ENCODE measurements at places on chromosomes 5 and 9.

- DNase-seq: no peak
Observed at GRCh38 chr9:90060256-90060655, 455.4 kb downstream of the GADD45G start.

DNA sequence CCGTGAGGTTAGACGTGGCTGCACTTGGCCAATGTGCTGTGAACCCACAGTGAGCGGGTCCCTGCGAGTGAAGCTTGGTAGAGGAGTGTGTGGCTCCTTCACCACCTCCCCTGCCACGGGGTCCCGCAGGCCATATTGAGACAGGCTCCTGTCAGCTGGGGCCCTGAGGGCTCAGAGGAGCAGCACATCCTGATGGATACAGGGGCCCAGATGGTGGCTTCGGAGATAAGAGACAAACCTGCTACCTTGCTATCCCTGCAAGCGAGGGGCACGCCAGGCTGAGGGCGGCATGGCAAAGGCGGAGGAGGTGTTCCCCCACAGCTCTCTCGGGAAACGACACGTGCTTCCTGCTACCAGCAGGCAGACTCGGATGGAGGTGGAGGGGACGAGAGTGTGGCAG, 33.1 kb downstream of the SLC6A3 start:
- DNase-seq: no peak

DNA sequence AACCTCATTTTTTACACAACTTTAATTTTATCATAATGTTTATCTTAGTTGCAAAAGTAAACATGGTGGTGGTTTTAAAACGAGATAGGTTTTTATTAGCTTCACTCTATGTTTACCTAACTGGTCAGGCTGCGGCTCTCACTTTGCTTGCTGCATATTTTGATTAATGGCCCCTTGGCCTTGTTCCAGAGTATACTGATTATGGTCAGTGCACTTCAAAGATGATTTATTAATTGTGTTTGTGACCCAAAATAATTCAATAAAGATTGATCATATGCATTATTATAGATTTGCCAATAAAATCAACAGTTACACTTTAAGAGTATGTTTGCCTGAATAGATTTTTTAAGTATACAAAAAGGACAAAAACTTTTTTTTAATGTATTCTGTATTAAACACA, 188.0 kb downstream of the XRCC4 start:
- DNase-seq: no peak

DNA sequence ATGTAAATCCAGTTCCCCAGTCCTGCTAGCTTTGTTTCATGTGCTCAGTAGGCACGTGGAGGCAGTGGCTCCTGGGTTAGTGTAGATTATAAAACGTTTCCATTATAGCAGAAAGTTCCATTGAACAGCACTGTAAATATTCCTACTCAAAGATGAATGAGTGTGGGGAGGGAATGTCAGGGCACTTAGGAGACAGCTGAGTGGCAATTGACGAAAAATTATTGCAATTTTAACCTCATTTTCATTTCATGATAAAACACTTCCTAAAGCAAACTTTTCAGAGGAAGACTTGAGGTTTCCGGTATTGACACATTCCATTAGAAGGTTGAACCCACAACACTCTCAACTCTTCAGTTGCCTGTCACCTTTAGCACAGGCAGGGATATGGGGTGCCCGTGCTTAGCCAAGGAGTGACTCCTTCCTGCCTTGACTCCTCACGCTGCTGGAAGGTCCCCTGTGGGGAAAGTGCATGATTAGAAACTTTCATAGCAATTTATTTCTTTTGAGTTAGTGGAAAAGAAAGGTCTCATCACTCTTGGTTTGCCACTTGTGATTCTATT, 41.2 kb downstream of the SLC46A2 start:
- no peak for DNase-seq

DNA sequence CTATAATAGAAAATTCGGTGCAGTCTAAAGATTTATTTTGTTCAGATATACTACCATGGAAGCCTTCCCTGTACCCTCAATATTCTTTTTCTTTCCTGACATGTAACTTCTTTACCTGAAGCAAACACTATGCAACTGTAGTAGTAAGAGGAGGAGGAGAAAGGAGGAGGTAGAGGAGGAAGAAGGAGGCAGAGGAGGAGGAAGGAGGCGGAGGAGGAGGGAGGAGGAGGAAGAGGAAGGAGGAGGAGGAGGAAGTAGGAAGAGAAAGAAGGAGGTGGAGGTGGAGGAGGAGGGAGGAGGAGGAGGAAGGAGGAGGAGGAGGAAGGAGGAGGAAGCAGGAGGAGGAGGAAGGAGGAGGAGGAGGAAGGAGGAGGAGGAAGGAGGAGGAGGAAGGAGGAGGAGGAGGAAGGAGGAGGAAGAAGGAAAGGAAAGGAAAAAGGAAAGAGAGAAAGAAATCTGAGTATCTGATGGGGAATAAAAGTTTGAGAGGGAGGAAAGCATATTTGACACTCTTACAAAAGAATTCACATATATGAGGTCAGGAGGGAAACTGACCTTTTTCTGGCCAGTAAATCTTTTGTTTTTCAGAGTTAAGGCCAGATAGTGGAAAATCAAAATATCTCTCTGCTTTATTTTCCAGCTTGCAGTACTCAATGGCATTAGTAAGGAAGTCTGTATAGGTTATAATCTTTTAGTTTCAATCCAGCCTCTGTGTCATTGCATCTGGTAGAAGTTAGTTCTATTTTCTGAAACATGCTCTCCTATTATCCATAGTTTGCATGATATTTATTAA, 114.5 kb upstream of the LPAR1 start:
- no peak for DNase-seq

DNA sequence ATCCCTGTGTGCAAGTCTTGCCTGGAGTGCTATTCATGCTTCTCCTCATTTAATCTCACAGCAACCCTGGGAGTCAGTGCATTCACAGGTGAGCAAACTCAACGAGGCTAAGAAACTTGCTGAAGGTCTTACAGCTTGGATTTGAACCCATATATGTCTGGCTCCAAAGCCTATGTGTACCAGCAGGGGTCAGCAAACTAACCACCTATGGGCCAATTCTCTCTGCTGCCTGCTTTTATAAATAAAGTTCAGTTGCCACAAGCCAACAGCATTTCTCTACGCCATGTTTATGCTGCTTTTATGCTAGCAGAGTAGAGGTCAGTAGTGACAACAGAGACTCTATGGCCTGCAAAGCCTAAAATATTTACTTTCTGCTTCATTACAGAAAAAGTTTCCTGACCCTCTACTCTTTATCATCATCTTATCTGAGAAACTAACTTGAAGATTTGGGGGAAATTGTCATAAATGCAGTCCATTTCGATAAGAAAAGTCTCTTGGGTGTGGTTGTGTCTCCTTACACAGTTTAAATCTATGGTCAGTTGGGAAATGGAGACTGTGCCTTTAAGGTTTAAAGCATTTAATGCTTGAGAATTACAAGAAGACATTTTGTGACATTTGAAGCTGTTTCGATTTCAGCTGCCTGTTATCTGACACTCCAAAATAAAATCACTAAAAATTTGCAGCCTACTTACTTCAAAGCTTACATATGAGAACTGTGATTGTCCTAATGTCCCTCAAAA, 137.7 kb downstream of the PRELID2 start:
- no peak for DNase-seq

GRCh38 chr9:72599874-72600534, 78.6 kb downstream of the TMC1 start:
- DNase-seq: no peak

- no peak for DNase-seq
Observed at GRCh38 chr9:79149585-79149984, 422.2 kb upstream of the TLE4 start.

DNA sequence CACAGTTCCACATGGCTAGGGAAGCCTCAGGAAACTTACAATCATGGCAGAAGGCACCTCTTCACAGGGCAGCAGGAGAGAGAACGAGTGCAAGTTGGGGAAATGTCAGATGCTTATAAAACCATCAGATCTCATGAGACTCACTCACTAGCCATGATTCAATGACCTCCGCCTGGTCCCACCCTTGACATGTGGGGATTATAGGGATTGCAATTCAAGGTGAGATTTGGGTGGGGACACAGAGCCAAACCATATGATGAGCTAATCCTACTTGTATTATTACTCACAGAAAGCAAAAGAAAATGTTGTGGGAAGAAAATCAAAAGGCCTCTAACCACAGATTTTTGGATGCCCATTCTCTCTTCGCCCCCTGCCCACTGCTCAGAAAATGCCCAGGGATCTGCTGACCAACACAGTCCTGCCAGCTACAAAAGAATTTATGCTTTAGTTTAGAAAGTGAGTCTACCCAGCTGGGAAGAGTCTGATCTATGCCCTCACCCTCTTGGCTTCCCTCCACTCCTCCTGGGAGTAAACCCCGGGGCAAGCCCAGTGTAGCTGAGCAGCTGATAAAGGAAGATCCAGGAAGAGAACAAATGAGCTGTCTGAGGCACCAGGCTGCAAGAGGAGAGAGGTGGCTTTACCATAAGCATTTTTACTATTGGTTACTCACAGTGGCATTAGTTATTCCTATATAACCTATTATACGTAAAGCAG, 53.1 kb downstream of the RNF130 start:
- no peak for DNase-seq

DNA sequence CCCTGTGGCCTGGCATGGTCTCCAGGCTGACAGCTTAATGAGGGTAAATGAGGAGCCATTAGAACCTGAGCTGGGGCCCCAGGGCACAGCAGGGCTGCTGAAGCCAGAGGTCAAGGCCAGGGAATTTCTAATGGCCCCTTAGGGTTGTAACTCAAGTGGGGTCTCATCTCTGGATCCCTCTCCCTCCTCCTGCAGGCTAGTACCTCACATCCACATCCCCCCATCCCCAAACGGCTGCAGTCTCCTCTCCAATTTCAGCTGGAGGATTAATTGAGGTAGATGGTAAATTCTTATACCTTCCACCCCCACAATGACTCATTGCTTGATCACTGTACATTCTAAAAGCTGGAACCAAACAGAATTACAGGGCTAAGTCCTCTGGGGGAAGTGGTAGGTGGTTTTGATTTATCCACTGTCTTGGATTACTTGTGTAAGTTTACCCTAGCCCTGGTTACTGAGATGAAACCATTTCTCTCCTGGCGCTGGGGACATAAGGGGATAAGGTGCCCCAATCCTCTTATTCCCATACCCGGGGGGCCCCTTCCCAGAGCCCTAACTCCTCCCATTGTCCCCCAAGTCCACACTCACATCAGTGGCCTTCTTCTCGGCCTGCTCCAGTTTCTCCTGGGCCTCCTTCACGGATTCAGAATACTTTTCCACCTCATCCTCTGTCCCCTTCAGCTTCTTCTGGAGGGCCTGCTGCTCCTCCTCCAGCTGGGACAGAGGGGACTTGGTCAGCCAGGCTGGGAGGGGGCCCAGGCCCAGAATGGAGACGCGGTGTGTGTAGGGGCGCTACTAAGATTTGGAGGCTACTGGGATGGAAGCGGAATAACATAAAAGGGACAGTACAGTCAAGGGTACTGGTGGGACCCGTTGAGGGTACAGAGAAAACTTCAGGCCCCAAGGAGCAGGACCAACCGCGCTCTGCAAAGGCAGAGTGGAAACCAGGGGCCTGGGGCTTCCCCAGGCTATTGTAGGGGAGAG, 875 bp downstream of the TPM2 start:
- DNase-seq: no peak

DNA sequence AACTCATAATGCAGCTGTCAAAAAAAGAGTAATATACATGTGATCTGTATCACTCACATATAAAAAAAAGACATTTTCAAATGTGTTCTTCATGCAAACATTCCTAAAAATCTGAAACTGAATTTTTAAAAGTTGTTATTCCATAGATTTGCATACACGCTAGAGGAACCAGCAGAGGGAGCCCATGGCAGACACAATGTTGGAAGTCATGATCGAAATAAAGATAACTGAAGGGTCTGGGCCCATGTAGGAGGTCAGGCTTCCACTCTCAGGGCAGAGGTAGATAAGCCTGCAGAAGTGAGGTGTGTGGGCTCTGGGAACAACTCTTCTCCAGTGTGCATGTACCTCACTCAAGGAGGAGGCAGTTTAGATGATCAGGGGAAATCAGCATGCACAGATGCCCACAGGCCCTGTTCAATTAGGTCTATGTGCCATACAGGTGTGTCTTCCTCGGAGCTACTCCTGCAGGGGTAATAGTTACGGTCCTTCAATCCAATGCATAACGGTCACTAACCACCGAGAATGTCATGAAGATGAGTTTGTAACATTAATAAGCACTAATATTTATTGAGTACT, 208.6 kb downstream of the EPB41L4A start:
- DNase-seq: peak; percentile 60

- DNase-seq: no peak
Observed at GRCh38 chr9:71680189-71680980, 87.9 kb downstream of the CEMIP2 start.

DNA sequence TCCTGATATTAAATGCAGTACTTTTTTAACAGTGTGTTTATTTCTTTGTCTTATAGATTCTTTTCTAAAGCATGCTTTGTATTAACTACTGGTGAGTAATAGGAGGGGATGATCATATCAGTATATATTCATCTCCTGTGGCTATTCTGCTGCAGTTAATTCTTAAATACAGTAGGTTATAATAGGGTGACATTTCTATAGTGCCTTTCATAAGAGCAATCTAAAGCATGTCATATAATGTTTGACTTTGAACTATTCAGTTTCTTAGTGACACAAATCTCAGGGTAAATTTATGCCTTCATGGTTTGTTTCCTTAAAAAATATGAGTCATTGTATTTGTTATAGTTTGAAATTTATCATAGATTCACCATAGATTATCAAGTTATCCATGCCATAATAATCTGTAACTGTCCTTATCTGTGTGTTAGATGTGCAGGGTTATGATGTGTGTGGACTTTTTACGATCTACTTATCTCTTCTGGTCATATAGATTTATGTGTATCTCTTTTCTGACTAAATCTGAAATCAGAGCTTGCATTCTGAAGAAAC, 1019.5 kb downstream of the NR2F1-AS1 start:
- DNase-seq: no peak

DNA sequence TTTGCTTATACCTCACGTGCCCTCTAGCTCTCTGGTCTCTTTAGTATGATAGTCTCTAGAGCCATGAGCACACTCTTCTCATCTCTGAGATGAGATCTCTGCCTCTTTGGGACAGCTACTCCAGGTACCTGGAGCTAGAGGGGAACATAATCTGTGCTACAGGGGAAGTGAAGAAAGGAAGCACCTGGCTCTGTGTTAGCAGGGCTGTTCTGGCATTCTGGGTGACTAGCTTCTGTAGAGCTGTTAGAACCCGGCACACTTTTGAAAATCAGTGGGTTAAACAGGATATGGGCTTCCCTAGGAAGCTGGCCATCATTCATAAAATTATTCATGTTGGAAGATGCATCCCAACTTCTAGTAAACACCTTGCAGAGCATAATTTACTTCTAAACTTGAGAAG, 224.8 kb downstream of the MCTP1 start:
- no peak for DNase-seq

- DNase-seq: no peak
Observed at GRCh38 chr5:132003170-132003744, 8.2 kb downstream of the ACSL6 start.

DNA sequence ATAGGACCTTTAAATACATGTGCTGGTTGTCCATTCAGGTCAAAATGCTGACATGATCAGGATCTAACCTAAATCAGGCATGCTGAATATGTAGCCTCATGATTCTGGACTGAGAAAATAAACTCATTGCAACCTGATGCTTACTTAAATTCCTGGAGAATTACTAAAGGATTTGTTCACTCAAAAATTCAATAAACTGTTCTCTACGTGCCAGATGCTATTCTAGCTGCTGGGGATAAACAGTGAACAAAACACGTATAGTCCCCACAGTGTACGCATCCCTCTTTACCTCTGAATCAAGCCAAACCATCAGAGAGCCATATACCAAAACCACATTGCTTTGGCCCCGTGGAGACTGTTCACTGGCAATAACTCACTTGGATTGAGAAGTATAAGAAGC, 6.1 kb downstream of the SCAI start:
- no peak for DNase-seq

- no peak for DNase-seq
Observed at GRCh38 chr9:27385606-27386322, 88.8 kb upstream of the EQTN start.

- DNase-seq: no peak
Observed at GRCh38 chr5:178547753-178548415, 42.3 kb downstream of the COL23A1 start.
